ENCODE measurements at places on chromosomes 3 and 15. TPM values are rescaled to one million over a fixed set of nuclear protein-coding genes. Genes with fewer than 3 reads are reported as not detected.

CFAP100 gene
- total RNA-seq: not detected

ARPIN gene
- total RNA-seq: 19.5 TPM

KCNAB1 gene
- 12.2 TPM for total RNA-seq

LIPC gene
- total RNA-seq: not detected

FANCD2OS gene
- not detected for total RNA-seq

CACNA2D2 gene
- 4.2 TPM for total RNA-seq

ITGB5 gene
- total RNA-seq: 592 TPM

ATP8B4 gene
- total RNA-seq: 16.8 TPM

CLDN11 gene
- 2.5 TPM for total RNA-seq

CHRNB4 gene
- not detected for total RNA-seq

MEX3B gene
- total RNA-seq: 5.6 TPM

CPNE9 gene
- total RNA-seq: not detected

ARL14 gene
- total RNA-seq: not detected

CHRNA3 gene
- total RNA-seq: not detected

MESP2 gene
- total RNA-seq: not detected

POTEB2 gene
- total RNA-seq: not detected

VGLL3 gene
- 80.0 TPM for total RNA-seq

HHLA2 gene
- not detected for total RNA-seq

CTXND1 gene
- total RNA-seq: not detected

KNG1 gene
- total RNA-seq: not detected

MST1R gene
- 3.7 TPM for total RNA-seq

ACKR2 gene
- 10.0 TPM for total RNA-seq

SMCO1 gene
- total RNA-seq: not detected

XIRP1 gene
- total RNA-seq: 2.0 TPM

SLC41A3 gene
- 106 TPM for total RNA-seq

HTR3E gene
- not detected for total RNA-seq

OTOL1 gene
- not detected for total RNA-seq

HHATL gene
- total RNA-seq: not detected

MYLK gene
- 563 TPM for total RNA-seq

MME gene
- 3.6 TPM for total RNA-seq

CLDN16 gene
- total RNA-seq: not detected

FLNB gene
- total RNA-seq: 139 TPM

CFAP92 gene
- 0.68 TPM for total RNA-seq

LRRIQ4 gene
- not detected for total RNA-seq

THOC7 gene
- 68.9 TPM for total RNA-seq

ECE2 gene
- not detected for total RNA-seq
